ENCODE measurements at places on chromosomes 12 and 14.
A peak's percentile ranks its signal among the peaks of the same experiment; 100 is the strongest.

GRCh38 chr12:70711831-70712230 is 74.6 kb upstream of the PTPRB start:
- DNase-seq: no peak

DNA sequence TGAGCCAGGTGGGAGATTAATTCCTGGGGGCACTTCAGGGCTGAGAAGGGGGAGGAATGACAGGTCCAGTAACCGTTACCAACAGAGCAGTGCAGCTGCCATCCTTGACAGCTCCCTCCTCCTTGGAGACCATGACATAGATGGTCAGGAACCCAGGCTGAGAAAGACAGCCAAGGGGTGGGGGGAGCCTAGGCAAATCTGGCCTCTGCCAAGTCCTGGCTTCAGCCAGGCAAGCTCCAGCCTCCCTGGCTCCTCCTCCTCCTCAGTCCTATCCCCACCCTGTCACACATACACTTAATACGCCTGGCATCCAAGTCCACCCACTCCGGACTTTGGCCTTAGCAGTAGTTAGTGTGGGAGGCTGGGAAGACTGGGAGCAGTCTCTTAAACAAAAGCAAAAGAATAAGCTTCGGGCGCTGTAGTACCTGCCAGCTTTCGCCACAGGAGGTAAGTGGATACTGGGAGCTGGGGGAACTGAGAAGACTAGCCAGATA is at the start of gene RDH5:
RDH5 (plus strand) TSS at position 323 of the 494 bp plus-strand sequence. CDS start 792 bp downstream, outside the sequence.
- DNase-seq: peak; percentile 83

GRCh38 chr12:121523741-121524140 is 57.1 kb downstream of the KDM2B start:
- no peak for DNase-seq

- no peak for DNase-seq
Observed at GRCh38 chr14:35403114-35403602, 1.4 kb downstream of the NFKBIA start.

DNA sequence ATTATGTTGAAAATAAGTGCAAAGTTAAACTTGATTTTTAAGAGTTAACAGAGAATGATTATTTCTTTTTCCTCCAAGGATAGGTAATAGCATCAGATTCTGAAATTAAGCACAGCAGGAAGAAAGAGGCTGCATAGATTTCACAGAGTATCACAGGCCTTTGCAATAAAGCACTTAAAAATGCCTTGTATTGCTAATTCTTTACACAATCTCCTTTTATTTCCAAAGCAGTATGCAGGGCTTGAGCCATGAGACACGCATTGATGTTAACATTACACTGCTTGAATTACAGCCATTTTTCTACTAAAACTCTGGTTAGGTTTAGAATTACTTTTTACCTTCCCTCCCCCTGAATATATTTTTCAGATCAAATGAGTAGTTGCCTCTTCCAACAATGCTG is 398.3 kb downstream of the BCAT1 start:
- DNase-seq: no peak

DNA sequence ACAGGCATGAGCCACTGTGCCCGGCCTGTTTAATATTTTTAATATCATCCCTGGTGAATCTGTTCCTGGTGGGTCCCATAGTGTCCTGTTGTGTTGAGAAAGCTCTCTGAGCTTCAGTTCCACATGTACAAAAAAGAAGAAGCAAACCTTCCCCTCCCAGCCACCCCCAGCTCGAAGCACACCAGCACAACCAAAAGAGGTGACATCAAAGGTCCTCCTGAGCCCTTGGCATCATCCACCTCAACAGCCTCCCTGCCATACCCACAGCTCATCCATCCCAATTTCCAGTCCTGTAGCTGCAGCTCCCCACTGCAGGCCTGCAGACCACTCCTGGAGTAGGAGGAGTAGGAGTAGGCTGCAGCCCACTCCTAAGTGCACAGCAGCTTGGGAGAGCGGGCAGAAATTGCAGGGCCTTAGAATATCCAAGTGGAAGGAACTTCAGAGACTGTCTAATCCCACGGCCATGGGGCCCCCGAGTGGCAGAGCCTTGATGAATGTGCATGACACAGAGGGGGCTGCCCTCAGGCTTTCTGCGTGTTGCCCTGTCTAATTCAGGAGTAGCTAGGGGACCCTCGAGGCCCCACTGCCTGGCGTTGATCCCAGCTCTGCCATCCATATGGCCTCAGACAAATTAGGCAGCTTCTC is 36.7 kb upstream of the CD9 start:
- DNase-seq: no peak

- no peak for DNase-seq
Observed at GRCh38 chr12:127811988-127812387, 455.0 kb upstream of the TMEM132C start.

DNA sequence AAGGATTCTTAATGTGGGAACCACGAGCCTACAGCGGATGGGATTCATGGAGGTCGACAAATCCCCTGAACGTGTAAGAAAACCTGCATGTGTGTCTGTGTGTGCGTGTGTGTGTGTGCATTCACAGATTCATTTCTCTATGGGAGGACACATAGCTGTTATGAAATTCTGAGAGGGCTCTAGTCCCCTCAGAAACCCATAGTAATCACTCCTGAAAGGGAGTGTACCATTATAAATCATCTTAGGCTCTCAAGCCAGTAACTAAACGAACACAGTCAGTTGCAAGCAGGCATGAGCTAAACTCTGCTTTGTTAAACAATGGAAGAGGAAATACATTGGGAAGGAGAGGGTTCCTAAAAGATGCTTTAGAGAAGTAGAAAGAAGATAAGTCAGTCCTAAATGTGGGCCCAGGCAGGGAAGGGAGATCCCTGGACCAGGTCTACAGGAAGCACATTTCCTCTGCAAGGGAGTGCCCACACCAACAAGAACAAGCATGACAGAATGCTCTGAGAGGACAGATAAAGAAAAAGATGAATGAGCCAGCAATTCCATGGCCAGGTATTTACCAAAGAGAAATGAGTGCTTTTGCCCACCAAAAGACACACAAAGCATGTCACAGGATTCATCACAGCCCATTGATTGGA is 91.3 kb downstream of the ITPR2 start:
- no peak for DNase-seq

GRCh38 chr12:30614031-30614430 is 81.6 kb downstream of the IPO8 start:
- no peak for DNase-seq

GRCh38 chr14:49971156-49972130 is 78.6 kb downstream of the ARF6 start:
- DNase-seq: no peak

Measured in AG09319 (cell line).